ENCODE measurements at places on chromosomes 6 and 20.

DNA sequence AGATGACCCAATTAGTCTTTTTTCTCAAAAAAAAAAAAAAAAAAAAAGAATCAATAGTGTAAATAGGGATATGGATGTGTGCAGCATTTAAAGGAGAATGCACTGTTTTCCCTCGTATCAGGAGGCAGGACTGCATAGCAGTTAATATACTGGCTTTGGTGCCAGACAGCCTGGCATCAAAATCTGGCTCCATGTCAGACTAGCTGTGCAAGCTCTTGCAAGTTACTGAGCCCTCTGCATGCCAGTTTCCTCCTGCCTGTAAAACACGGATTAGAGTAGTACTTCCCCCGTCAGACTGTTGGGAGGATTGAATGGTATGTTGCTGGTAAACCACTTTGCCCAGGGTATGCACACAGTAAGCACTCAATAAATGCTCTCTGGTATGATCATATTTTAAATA, 594.2 kb upstream of the CHD6 start:
- no peak for DNase-seq

DNA sequence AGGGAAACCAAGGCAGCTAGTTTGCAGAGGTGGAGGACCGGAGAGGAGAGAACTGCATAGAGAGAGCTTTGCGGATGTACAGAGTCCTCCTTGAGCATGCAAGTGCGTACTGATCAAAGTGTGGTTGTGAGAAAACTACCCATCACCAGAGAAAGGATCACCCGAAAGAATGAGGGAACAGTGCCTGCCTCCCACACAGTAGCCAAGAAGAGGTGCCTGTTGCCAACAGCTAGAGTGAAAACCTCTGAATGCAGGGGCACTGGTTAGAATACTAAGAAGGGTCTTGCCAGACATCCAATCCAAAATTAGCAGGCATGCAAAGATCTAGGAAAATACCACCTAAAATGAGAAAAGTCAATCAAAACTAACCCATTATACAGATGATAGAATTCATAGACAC, 166.6 kb upstream of the AKAP12 start:
- DNase-seq = no peak

- no peak for DNase-seq
Observed at GRCh38 chr6:69232496-69232895, 564.3 kb downstream of the LMBRD1 start.

DNA sequence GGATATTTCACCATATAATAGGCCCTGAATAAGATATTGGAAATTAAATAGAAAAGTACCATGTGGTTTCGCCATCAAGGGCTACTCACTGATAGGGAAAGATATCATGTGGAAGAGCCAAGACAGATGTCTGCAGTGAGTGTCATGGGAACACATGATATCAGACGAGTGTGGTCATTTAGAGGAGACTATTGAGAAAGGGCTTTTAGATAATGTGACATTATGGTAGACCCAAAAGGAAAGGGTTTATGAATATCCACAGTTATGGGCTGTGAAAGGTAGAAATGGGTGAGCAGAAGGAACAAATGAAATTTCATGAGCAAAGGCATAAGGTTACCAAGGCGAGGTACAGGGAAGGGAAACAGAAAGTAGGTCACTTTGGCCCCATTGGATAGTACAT, 182.3 kb upstream of the PRSS16 start:
- no peak for DNase-seq

DNA sequence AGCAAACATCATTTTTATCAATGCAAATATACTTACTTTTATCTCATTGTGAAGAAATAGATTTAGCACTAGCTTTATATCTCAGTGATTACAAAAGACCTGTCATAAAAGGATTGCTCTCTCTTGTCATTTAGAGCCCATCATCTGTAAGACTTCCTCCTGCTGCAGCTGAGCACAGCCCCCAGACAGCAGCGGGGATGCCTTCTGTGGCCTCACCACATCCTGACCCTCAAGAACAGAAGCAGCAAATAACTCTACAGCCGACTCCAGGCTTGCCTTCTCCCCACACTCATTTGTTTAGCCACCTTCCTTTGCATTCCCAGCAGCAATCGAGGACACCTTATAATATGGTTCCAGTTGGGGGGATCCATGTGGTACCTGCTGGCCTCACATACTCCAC, 127.0 kb upstream of the EDN1 start:
- DNase-seq = no peak

DNA sequence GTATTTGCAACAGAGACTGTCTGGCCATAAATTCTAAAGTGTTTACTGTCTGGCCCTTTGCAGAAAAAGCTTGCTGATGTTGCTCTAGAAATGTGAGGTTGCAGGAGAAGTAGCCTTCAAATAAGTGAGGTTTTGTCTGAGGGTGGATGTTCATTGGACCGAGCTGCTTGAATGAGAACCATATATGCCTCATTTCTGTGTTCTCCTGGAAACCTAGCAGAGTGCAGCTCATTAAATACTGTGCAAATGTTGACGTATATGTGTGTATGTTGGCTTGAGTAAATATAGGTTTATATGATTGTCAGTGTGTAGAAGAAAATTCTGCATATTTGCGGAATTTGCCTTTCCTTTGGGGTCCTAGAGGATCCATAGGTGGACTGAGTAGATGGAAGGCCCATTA, 39.0 kb downstream of the CHMP4B start:
- no peak for DNase-seq

DNA sequence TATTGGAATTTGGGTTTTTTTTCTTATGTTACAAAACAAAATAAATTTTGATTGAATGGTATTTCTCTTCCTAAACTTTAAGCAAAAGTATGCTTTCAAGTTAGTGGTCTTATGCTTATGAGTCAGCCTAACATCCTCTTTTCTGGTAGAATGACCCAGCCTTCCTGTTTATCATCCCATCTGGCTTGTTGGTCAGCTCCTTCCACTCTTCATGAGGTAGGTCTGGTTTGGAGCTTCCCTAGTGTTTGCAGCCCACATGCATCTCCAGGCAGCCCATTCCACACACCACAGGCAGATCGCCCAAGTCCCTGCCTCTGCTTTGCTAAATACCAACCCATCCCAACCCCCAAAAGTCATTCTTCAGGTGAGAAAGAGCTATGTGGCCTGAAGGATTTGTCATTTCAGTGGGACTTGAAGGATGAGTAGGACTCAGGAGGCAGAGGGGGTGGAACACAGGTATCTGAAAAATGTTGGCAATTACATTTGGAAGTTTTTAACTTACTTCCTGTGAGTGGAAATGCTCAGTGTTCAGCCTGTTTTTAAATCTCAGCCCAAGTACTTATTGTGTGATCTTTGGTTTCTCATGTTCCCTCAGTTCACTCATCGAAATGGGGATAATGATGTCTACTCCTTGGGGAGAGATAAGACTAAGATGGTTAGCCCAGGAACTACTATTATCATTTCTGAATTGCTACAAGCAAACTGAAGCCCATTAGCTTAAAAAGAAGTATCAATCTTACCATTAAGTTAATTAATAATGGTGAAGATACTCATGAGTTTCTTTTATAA, 294.0 kb downstream of the ADGB start:
- DNase-seq = no peak

GRCh38 chr20:59412875-59413284, 112.5 kb downstream of the EDN3 start:
- DNase-seq = peak; percentile 31

GRCh38 chr20:25544311-25544710, 41.0 kb downstream of the NINL start:
- no peak for DNase-seq

- DNase-seq = no peak
Observed at GRCh38 chr20:38231531-38232121, 28.9 kb downstream of the KIAA1755 start.

GRCh38 chr20:57361517-57361916, 10.5 kb downstream of the RAE1 start:
- DNase-seq = peak; percentile 26

DNA sequence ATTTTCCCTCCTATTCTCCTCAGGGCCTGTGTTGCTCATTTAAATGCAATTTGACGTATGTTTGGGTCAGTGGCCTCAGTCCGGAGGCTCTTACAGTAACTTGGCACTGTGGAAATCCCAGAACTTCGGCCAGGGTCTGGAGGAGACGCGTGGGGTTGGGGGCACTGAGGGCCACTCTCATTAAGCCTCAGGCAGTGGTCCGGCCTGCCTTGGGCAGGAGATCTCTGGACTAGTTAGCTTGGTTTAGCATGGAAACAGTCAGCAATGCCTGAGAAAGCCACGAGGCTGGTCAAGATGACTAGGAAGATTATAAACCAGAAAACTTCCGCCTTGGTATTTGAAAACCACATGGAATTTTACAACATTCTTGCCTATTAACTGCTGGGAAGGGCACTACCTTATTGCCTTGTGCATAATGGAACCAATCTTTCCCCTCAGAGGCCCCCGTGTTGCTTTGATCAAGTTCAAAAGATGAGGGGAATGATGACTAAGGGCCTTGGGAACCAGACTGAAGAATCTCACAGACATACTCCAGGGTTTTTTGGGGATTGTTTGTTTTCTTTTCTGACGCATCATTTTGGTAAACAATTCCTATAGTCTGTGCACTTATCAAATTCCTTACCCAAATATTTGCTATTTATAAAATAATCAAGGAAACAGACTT, 206.0 kb upstream of the PREP start:
- DNase-seq = peak; percentile 96

DNA sequence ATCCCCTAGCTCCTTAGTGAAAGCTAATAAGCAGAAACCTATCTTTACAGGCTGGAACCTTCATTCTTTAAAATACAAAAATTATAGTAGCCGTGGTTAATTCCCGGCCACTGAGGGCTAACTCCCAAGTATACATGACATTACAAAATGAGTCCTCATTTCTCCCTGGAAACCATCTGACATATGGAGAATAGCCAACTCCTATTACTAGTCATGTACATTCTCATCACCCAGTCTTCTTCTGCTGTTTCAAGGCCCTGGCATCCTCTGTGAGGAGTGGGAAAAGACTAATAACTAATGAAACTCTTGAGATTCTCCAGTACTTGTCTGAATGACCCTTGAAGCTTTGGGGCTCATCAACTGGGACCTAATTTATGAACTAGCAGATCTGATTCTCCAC, 30.2 kb downstream of the CSNK2A1 start:
- no peak for DNase-seq

DNA sequence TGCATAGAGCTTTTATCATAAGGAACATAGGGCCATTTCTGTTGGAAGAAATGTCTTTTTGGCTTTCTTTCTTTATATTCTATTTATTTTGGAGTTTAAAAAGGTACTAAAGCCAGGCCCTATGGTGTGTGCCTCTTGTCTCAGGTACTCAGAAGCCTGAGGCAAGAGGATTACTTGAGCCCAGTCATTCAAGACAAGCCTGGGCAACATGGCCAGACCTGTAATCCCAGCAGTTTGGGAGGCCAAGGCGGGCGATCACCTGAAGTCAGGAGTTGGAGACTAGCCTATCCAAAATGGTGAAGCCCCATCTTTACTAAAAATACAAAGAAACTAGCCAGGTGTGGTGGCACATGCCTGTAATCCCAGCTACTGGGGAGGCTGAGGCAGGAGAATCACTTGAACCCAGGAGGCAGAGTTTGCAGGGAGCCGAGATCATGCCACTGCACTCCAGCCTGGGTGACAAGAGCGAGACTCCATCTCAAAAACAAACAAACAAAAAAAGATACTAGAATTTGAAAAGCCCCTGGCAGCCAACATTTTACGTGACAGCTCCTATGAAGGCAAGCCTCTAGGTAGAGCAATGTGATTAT, 80.0 kb downstream of the CBFA2T2 start:
- DNase-seq = peak; percentile 17

DNA sequence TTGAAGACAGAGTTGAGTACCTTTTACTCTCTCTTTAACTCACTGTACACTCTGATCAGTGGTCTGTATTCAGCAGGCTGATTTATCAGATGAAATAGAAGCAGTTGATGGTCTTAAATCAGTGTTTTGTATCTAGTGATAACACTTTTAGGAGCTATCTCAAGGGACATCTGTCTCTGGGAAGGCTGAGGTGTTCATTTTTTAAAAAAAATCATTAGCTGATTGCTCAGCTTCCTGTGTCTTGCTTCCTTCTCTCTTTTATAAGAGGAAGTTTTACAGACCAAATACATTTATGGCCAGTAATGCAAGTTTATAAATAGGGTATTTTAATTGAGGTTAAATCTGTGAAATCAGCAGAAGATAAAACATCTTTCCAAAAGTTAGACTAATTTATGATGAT, 12.0 kb upstream of the CCDC170 start:
- no peak for DNase-seq

- DNase-seq = no peak
Observed at GRCh38 chr6:145247692-145248419, 487.5 kb downstream of the EPM2A start.

DNA sequence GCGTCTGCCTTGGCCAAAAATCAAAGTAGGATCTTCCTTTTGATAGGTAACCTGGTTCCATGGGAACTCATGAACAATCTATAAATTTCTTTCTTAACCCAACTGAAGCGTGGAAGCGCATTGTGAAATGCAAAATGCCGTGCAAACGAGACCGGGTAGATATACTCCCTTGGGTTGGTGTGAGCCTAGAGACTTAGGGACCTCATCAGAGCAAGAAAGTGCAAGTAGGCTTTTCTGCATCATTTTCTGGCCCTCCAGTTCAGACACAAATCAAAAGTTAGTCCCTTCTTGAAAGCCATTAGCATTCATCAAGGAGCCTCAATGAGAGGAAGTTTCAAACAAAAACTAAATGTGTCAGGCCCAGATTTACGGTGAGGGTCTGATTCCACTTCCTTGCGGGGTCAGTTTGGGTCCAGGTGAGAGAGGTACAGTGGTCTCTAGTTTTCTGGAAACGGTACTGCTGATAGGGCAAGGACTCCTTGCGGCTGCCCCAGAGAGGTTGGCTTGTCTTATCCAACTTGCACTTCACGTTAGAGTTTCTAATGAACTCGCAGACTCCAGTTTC, 5.3 kb upstream of the ZNF184 start:
- no peak for DNase-seq

GRCh38 chr20:22430154-22430745, 154.1 kb downstream of the FOXA2 start:
- no peak for DNase-seq

GRCh38 chr20:53104884-53105283, 132.7 kb downstream of the TSHZ2 start:
- DNase-seq = no peak

- DNase-seq = no peak
Observed at GRCh38 chr6:105566503-105566902, 163.6 kb upstream of the PREP start.
